LNCaP clone FGC (cell line): ENCODE measurements at places on chromosomes 6 and 20.

GRCh38 chr6:45692021-45692420 lies 314.3 kb upstream of the SUPT3H start:
- no peak for DNase-seq

DNA sequence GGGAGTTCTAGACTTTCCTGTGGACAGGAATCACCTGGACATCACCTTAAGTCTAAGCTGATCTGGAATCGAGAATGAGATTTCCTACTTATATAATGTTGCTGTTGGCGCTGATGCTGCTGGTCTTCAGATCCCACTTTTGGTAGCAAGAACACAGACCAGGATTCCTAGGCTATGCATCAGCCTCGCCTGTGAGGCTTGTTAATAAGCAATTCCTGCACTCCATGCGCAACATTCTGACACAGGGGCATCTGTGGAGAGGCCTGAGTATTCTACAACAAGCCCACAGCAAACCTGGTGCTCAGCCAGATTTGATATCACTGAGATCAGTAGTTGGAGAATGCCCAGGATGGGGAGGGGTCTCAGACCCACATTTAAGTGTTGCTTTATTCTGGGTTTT lies 52.0 kb upstream of the TRIM26 start:
- DNase-seq: no peak

- DNase-seq: no peak
These were observed 57.5 kb downstream of the EPB41L2 start for GRCh38 chr6:131005439-131006016.

- no peak for DNase-seq
These were observed 31.8 kb downstream of the SLC24A3 start for GRCh38 chr20:19244291-19244690.

- DNase-seq: no peak
These were observed 25.8 kb downstream of the SYNDIG1 start for GRCh38 chr20:24495266-24495665.

- DNase-seq: no peak
These were observed 20.7 kb upstream of the TRIM27 start for GRCh38 chr6:28944412-28944865.
